Fibroblast of villous mesenchyme (primary cell): ENCODE measurements at places on chromosomes 1 and 21. TPM values are rescaled to one million over a fixed set of nuclear protein-coding genes. Genes with fewer than 3 reads are reported as not detected.
A peak's percentile ranks its signal among the peaks of the same experiment; 100 is the strongest.

DNA sequence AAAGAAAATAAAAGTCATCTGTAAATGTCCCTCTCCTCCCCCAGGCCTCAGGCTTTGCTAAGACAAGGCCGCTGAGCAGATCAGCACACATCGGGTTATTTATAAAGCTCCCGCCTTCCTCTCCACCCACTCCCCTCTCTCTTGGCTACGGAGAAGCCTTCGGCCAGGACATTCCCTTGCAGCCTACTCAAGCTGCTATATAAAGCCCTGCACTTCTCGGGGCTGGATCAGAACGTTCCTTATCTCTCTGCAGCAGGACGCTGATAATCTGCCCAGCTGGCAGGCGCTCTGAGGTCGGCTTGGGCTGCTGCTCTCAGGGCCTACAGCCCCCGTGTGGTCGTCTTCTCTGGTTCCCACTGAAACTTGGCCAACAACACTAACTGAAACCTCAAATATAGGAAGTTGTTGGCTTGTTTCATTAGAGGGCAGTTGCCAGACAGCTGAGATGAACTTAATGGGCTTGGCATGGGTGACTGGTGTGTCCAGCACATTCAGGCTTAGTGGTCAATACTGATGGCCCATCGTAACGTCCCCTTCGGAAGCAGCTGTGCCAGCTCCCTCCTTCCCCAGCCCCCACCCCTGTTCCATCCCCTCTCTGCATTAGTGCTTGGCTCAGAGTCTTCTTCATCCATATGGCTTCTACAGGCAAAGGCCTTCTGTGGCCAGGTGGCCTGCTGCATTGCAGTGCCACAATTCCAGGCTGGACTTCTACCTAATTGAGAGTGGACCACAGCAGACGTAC is 64.6 kb downstream of the IER5 start:
- peak; percentile 96 for DNase-seq

DNA sequence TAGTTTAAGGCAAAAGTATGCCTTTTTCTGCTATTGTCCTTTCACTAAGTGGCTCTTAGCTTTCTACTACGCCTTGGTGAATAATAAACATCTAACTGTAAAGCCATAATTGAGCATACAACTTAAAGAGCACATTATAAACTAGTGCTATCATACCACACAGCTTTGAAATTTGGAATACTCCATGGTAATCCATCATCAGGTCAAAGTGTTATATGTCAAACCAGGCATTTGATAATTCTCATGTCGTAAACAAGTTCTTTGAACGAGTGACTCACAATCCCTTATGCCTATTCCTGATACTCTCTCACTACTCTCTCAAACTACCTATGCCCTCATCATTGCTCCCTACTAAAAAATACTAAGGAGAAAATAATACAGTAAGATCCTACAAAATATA is 60.3 kb upstream of the FMN2 start:
- DNase-seq, result peak; percentile 60

- DNase-seq, result no peak
Measured at GRCh38 chr1:199515261-199515660, 512.2 kb upstream of the NR5A2 start.

CLIC6 gene
- total RNA-seq, result under 0.01 TPM in 2 replicates
